ENCODE measurements at places on chromosomes 1 and 21.

- no peak for DNase-seq
Measured at GRCh38 chr21:32300117-32300681, 1.5 kb downstream of the MRAP start.

DNA sequence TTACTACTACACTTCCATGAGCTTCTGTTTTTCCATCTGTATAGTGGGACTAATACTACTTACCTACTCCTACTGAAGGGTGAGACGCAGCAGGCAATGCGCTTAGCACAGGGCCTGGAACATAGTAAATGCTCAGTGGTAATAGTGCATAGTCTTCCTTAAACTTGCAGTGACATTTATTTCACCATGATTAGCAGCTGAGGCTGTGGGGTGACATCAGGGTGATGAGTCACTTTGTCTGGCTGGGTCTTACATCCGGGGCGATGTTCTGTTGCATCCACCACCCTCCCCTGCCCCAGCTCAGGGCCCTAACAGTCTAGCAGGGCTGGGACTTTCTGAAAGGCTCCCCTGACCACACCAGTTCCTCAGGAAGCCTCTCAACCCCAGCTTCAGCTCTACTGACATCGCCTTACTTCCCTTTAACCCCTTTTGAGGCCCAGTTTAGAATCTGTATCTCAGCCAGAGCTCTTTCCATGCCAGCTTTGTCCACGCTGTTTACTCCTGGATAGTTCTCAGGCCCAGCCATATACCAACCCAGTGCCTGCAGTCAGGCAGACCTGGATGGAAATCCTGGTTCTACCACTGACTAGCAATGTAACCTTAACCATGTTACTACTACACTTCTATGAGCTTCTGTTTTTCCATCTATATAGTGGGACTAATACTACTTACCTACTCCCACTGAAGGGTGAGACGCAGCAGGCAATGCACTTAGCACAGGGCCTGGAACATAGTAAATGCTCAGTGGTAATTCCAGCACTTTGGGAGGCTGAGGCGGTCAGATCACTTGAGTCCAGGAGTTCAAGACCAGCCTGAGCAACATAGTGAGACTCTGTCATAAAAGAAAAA lies 66.3 kb downstream of the CD58 start:
- DNase-seq: peak; percentile 92

- peak; percentile 79 for DNase-seq
Measured at GRCh38 chr1:16498573-16499413, 15.3 kb downstream of the RNU1-1 start.

DNA sequence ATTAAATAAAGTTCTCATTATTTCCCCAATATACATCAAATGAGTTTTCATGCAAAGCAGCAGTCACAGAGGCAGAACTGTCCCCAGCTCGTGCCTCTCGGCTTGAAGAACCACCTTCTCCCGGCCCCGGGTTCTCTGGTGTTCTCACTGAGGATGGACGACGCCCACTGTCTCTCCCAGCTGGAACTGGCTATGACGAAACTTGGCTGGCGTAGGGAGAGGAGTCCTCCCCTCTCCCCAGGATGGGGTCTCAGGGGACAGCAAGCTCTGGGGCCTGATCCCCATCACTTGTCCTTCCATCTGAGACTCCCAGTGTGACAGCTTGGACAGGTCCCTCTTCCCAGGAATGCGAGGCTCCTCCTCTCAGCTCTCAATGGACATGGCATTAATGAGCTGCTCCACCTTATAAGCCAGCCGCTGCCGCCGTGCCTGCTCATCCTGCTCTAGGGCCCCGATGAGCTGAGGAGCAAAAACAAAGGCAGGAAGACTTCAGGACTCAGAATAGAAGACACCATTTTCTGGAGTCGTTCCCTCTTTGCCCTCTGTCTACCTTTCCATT lies 116.0 kb upstream of the CD34 start:
- DNase-seq: no peak

DNA sequence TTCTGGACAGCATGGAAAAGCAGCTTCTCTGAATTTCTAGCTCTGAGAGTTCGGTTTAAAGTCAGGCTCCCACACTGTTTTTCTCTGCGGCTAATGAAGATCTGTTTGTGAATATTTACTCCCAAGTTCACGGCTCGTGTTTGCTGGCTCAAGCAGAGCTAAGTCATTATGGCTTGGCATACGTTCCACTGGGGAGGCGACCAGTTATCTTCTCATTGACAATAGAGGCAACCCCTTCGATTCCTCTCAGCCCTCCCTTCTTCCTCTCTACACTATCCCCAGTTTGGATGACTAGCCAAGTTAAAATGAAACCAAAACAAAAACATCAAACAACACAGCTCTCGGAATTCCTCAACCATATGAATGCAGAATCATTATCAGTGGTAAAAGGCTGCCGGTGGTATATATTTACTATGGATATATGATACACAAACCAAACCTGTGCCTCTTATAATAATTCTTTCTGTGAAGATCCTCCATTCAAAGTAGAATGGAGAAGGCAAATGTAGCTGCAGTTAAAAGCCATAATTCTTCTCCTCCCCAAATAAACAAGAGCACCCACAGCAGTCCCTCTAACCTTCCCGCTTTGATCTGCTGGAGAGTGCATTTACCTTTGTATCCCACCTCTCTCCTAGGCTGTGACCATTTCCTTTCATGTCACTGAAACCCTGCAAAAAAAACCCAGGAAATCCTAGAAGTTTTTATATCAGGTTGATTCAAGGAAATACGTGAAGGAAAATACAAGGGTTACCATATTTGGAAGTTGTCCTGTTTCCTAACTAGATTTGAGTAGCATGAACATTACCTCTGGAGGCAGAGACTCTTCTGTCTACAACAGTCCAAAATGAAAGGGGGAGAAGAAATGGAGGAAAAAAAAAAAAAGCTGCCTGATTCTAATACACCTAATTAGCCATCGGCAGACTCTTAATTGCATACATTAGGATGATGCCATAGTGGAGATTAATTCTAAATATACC lies 108.3 kb upstream of the USH2A start:
- DNase-seq: peak; percentile 40

DNA sequence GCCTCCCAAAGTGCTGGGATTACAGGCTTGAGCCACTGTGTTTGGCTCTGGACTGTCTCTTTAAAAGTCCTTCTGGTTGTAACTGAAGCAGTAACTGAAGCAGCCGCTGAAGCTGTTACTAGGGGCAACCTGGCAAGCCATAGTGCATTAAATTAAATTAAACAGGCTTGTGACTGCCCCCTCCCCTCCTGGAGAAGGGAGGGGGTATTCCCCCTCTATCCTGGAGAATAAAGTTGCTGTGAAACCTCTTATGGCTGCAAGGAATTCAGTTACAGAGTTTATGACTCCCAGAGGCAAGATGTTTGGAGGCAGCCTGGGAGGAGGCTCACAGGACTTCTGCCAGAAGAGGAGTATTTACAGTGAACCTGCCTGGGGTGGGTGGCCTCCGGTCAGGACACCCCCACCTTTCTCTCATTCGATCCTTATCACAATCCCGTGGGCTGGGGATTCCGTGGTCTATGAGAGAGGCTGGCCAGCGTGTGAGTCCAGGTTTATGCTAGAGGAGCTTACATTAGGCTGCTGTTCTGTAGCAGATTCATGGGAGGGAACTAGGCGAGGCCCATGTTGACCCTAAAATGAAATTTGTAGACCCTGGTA lies 8.3 kb downstream of the TTC22 start:
- DNase-seq: no peak

DNA sequence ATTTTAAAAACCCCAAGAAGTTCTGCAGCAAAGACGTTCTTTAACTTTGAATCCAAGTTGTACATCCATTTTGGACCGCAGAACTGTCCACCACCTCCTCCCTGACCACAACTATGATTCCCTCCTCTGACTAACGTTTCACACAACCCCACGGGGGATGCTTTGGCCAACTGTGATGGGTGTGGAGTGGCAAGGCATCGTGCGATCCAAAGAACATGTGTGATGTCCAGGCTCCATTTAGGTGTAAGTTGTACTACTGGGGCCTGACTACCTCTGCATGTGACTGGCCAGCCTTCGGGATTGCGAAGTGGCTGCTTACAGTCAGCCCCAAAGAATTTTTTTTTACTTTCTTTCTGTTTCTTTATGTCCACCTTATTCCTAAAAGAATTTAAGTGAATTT lies 6.7 kb downstream of the KCNJ15 start:
- peak; percentile 76 for DNase-seq

- DNase-seq: peak; percentile 41
Measured at GRCh38 chr1:212607206-212607912, 1.2 kb upstream of the ATF3 start.

DNA sequence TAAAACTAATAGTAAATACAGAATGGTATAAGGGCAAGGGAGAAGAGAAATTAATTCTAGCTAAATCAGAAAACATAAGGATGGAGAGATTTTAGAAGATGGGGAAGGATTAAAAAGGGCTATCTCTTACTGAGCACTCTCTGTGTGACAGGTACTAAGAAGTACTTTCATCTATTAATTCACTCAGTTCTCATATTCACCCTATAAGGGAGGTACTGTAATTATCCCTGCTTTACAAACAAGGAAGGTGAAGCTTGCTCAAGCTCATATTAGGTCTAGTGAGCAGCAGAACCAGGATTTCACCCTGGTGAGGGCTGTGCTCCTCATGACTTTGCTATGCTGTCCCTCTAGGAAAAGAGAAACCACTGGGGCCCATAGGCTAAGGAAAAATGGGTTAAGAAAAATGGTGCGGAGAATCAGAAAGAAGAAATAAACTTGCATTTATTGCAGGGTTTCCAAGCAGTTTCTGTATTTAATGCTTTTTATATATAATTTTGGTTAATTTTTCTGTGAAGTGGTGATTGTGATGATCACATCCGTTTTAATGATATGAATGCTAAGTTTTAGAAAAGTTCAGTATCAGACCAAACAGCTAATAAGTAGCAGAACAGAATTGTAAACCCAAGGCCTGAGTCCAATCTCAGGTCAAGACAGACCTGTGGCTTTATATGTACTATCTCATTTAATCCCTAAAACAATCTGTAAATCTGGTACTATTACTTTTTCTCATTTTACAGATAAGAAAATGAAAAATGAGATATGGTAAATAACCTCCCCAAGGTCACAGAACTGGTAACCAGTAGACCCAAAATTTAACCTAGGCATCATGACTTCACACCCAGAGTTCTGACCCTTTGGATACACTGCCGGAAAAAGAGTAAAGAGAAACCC lies 1.7 kb downstream of the PCNX2 start:
- peak; percentile 35 for DNase-seq

DNA sequence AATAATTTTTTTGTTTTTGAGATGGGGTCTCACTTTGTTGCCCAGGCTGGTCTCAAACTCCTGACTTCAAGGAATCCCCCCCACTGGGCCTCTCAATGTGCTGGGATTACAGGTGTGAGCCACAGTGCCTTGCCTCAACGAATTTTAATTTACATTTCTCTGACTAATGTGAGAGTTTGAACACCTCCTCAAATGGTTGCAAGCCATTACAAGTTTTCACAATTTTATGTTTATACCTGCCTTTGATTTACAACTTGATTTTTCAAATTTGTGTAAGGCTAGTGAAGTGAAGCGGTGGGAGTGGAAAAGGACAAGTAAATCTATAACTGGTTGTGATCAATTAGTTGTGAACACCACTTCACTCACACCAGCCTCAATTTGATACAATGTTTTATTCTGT lies 8.9 kb upstream of the RHBDL2 start:
- no peak for DNase-seq

GRCh38 chr1:161198194-161198896 lies 509 bp downstream of the ADAMTS4 start:
- DNase-seq: peak; percentile 76

GRCh38 chr1:195097316-195097715 lies 1510.9 kb downstream of the KCNT2 start:
- DNase-seq: peak; percentile 69

GRCh38 chr1:59707178-59707791 lies 107.5 kb upstream of the HOOK1 start:
- peak; percentile 93 for DNase-seq

DNA sequence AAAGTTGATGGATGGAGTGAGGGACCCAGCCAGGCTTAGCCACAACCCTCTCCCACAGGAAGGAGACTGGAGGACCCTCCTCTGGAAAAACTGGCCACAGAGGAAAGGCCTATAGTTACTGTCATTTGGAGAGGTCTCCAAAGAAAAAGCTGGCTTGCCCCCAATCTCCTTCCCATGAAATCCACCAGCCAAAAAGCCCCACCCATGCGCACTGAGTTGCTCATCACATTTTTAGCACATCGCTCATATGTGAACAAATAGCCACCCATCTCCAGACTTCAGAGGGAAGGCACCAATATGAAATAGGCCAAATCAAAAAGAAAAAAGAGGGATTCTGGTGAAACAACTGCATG lies 36.9 kb upstream of the QSOX1 start:
- DNase-seq: peak; percentile 73

GRCh38 chr21:25584833-25585676 lies 22.2 kb downstream of the MRPL39 start:
- DNase-seq: no peak

DNA sequence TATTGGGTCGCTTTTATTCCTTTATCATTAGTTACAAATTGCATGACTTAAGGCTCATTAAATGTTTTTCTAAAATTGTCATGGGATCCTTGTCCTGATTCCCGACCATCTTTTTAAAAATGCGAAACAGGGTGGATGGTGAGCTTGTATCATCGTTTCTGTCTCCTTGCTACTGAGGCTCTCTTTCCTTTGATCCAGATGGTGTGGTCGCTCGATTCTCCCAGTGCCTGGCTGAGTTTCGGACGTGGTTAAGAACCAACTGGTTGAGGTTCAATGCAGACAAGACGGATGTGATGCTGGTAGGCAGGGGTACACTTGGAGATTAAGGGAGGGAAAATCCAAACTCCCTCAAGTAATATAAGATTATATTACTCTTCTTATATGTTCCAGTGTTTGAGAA lies 1.2 kb downstream of the MIER1 start:
- DNase-seq: no peak

DNA sequence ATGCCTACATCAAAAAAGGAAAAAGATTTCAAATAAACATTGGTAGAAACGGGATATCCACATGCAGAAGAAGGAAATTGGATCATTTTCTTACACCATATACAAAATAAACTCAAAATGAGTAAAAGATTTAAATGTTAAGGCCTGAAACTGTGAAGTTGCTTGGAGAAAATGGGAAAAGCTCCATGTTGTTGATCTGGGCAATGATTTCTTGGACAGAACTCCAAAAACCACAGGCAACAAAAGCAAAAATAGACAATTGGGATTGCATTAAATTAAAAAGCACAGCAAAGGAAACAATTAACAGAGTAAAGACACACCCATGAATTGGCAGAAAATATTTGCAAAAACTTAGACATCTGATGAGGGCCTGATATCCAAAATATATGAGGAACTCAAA lies 105.2 kb upstream of the APP start:
- DNase-seq: no peak

Measured in M059J (cell line).